ENCODE measurements at places on chromosomes 6 and 20. TPM values are rescaled to one million over a fixed set of nuclear protein-coding genes. Genes with fewer than 3 reads are reported as not detected.

- DNase-seq = no peak
Observed at GRCh38 chr6:36641543-36641942, 37.0 kb upstream of the CDKN1A start.

DNA sequence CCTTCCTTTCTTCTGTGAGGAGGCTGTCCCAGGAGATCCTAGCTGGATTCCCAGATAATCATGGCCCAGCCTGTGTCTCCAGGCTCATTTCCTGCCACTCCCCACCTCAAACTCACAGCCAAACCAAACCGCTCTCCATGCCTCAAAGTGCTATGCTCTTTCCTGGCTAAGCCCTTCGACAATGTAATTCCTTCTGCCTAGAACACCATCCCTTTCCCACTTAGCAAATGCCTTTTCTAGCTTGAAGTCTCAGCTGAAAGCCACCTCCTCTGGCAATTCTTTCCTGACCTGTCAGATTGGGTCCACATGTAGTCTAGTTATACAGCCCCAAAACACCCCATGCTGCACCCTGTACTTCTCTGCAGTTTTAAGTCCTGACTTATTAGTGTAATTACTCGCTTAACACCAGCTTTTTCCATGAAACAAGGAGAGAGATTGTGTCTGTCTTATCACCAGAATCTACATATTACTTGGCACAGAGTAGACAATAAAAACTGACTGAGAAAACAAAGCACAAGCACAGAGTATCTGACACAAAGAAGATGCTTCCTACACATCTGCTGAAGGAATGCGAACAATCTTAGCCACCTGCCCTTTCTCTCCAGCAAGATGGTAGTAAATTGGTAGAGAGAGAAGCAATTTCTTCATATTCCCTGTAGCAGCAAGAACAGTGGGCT lies 5.4 kb downstream of the TRIM26 start:
- DNase-seq = no peak

DNA sequence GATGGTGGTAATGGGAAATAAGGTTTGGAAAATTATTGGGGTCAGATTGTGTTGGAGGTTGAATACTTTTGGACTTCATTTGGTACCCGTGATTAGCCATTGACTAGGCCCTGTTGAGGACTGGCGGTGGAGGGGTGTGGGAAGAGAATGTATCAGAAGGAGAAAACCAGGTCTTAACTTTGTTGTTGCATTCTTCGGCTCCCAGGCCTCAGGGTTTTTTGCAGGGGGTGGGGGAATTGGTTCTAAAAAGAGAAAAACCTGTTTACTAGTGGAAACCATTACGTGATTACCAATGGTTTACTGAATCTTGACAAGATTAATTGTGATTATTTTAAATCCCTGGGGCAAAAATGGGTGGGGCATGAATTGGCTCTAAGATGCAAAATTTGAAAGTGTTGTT lies 85.1 kb downstream of the PHF20 start:
- DNase-seq = no peak

GRCh38 chr6:139568956-139569538 lies 194.6 kb upstream of the CITED2 start:
- no peak for DNase-seq

Gene ZBTB24
- 6.8 TPM for total RNA-seq

All from aorta (tissue), 5 donors.